ENCODE measurements at places on chromosomes 11 and 22.

GRCh38 chr11:87258171-87258833 lies 220.6 kb downstream of the TMEM135 start:
- no peak for DNase-seq

GRCh38 chr11:62512961-62513360 lies 33.6 kb downstream of the AHNAK start:
- no peak for DNase-seq

DNA sequence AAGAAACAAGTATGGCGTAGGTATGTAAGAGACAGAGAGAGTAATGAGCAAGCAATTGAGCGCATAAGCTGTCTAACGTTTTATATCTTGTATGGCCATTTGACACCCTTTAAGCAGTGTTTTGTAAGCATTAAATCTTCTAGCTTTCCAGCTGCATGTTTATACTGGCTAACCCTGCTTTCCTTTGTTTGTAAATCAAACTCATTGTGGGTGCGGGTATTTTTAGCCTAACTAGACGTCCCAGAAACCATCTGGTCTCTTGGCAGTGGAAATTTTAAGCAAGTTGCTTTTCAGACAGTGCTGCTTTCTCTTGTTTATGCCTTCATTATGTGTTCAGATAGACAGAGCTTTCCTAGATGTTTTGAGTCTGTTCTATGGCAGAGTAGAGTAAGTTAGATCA lies 73.5 kb downstream of the RNF169 start:
- DNase-seq: no peak

DNA sequence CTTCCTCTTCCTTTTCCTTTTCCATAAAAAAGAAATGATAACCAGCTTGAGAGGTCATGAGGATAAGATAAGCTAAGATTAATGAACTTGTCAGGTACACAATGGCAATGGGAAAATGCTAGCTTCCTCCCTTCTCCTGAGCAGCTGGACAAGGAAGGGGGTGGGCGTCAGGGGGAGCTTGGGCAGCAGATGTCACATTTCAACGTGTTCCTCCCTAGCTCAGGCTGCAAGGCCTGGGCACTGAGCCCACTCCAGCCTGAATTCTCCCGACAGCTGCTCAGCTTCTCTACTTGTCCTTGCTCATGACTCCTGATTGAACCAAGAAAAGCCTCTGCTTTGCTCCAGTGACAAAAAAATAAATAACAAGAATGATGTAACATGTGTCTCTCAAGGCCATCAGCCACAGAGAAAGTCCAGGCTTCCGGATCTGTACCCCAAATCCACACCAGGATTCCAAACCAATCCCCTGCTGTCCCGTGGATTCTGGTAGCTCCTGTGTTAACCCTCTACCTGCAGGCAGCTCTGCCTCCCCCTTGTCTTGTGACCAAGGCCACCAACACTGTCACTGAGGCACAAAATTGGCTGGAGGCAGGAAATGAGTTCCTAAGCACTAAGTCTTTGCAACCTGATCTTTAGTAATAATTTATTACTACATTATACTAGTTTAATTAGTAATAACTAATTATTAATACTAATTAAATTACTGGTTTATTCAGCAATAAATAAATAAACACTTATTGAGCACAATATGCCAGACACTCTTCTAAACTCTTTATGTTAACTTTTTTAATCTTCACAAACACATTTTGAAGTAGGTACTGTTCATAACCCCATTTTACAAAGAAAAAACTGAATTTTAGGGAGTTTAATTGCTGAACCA lies 146.5 kb downstream of the CCDC34 start:
- DNase-seq: peak; percentile 88

DNA sequence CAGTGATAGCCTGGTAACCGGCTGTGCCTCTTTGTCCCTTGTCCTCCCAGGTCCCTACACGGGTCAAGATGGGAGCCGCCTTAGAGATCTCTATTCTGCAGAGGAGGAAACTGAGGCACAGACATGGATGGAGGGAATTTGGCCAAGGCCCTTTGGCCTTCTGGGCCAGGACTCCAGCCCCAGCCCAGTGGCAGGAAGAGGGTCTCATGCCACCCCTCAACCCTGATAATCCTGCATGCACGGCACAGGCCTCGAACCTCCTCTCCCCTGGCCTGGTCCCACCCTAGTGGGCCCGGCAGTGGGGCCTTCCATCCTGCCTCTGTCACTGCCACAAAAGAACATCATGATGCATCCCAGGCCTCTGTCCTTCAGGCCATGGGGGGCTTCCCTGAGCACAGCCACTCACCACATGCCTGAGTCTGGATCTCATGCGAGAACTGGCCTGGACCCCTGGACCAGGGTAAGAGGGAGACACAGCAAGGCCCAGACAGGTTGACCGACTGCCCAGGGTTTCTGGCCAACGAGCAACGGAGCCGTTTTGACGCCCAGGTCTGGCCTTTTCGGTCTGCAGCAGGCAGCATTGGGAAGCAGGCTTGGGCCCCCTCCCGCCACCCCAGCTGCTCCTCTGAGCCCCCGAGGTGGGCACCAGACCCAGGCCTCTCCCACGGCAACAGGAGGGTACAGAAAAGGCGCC lies 6.5 kb downstream of the LINC01488 start:
- DNase-seq: no peak

DNA sequence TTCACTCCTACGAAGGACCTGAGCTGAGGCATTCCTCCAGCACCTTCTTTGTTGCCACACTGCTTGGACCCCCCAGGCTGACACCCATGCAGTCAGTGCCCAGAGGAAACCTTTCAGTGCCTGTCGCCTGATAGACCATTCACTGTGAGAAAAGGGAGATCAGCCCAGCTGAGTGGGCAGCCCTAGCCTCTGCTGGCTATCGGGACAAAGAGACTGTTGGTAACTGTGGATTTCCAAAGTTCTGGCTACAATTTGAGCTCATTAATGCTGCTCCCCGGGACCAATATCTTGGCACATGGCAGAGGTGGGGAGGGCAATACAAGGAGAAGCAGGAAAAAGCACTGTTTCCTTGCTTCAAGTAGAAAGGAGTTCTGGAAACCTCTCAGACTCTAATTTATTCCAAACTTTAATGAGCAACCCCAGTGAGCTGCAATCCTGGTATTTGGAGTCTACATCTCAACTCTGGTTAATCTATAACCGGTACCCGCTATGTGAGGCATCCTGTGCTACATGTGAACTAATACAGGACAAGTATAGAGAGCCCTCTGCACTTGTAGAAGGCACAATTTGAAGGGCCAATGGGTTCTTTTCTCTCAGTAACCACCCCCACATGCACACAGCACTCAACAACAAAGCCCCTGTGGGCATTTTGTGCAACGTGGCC lies 200.7 kb upstream of the NCAM1 start:
- DNase-seq: no peak

DNA sequence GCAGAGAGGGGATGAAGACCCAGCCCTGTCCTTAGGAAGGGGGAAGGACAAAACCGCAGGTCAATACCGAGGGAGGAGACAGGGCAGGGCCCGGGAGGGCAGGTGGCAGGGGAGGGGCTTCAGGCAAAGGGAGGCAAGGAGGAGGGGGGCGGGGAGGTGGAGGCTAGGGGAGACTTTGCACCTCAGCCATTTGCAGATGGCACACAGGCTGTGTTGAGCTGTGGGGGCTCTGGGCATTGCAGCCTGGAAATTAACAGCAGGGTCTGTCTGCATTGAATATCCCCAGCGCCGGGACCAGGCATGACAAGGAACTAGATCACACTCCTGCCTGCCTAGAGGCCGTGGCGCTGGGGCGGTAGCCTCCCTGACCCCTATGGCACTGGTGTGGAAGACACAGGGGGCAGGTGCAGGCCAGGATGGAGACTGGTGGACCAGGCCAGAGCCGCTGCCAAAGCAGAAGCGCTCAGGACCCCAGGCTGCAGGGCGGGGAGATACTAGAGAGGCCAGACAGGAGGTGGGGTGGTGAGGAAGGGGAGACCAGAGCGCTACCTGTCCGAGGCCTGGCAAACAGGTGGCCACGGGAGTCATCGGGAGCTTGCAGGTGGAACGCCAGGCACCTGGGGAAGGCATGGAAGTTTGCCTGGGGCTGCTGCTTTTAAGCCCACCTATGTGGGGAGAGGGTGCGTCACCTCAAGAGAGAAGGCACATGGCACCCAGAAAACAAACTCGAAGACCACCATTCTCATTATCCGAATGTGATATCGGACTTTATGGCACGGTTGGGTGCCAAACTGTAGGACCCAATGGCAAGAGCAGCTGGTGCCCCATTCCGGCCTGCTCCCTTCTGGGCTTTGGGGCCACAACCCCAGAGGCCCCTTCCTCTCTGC lies 11.5 kb downstream of the CBX6 start:
- no peak for DNase-seq

- no peak for DNase-seq
Measured at GRCh38 chr11:68643585-68643984, 40.8 kb upstream of the GAL start.

DNA sequence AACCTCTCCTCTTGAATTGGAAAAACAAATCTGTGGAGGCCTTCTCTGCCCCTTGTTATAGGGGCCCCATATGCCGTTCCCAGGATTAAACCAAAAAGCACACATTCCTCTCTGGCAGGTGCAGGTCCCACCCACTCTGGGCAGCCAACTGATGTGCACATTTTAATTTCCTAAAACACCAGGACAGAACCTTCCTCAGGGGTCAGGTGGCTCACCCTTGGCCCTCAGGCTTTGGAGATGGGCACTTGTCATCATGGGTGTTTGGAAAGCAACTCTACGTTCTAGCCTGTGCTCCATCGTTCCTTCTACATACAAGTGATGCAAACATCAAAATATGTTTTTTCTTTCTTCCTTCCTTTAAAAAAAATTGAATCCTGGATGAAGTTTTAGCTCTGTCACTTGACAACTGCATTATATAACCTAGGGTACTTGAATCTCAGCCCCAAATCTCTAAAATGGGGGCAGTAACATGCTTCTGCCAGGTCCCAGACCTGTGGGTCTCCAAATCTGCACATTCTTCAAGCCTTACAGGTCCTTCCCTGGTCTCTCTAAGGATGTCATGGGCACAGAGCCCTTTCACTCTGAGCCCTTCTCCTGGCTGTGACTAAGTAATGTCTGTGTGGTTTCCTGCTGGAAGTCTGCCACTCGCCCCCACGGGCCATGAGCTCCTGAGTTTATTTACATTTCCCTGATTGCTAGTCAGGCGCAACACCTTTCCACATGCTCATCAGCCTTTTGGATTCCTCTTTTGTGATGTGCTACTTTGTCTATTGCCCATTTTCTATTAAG lies 43.8 kb downstream of the KCNQ1OT1 start:
- DNase-seq: no peak

DNA sequence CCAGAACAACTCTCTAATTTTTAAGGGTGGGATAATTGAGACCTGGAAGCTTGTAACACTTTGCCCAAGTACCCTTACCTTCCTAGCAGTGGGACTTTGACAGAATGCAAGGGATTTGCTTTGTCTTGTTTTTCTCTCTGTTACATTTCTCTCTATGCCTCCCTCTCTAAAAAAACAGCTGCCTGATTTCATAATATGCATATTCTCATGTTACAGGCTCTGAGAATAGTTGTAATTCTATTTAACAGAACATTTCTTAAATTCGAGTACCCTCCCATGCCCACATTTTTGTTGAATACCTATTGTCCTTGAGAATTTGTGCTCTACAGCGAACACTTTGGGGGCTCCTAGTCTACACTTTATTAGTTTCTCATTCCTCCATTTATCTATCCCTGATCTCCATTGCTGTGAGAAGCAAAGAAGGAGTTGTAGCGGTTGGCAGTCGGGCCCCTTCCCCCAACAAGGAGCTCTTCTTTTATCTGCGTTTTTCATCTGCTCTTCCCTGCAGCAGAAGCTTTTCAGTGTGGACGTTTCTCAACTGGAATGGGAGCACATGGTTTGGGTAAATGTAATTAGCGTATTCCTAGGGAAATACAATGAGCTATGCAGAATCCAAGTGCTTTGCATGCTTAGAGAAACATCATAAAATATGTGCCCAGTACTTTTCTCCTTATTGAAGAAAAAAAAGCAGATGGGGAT lies 117.7 kb upstream of the CCDC90B start:
- DNase-seq: no peak

DNA sequence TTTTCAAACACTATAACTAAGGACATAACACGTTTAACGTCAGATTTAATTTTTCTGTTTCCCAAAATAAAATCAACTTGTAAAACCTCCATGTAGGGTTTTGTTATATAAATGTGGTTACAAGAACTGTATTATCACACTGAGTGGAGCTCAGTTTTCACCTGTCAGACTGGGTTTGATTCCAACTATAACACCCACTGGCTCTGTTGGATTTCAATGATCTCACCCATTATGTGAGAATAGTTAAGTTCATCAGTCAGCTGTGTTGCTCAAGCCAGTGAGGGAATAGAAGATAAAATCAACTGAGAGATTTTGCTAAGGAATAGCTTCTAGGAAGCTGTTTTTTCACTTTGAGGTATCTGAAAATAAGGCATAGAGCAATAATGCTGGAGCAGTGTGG lies 5.1 kb upstream of the OR52R1 start:
- DNase-seq: peak; percentile 6

DNA sequence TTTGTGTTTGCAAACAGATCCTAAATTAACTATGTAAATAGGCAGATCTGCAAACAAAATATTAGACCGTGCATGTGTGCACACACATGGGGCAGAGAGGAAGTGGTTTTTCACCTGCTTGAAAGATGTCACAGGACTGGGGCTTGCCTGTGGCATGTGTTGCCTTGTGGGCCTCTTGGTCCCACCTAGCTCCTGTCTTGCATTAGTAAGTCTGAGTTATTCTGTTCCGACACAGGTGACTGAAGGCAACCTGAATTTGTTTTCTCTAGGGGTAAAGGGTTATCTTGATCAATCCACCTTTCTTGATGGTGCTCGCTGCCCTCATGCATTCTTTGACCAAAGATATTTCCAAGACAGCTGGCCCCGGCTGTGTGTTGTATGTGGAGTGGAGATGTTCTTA lies 667.5 kb downstream of the NTM start:
- DNase-seq: no peak

GRCh38 chr11:12724301-12725054 lies 50.3 kb downstream of the TEAD1 start:
- peak; percentile 72 for DNase-seq

DNA sequence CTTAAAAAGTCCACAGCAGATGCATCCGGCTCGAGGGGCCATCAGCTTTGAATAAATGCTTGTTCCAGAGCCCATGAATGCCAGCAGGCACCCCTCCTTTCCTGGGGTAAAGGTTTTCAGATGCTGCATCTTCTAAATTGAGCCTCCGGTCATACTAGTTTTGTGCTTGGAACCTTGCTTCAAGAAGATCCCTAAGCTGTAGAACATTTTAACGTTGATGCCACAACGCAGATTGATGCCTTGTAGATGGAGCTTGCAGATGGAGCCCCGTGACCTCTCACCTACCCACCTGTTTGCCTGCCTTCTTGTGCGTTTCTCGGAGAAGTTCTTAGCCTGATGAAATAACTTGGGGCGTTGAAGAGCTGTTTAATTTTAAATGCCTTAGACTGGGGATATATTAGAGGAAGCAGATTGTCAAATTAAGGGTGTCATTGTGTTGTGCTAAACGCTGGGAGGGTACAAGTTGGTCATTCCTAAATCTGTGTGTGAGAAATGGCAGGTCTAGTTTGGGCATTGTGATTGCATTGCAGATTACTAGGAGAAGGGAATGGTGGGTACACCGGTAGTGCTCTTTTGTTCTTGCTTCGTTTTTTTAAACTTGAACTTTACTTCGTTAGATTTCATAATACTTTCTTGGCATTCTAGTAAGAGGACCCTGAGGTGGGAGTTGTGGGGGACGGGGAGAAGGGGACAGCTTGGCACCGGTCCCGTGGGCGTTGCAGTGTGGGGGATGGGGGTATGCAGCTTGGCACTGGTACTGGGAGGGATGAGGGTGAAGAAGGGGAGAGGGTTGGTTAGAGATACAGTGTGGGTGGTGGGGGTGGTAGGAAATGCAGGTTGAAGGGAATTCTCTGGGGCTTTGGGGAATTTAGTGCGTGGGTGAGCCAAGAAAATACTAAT lies 1.9 kb downstream of the NEAT1 start:
- no peak for DNase-seq

All from eye (tissue), 1 donor.